ENCODE measurements at places on chromosomes 16 and 17.
A peak's percentile ranks its signal among the peaks of the same experiment; 100 is the strongest.

DNA sequence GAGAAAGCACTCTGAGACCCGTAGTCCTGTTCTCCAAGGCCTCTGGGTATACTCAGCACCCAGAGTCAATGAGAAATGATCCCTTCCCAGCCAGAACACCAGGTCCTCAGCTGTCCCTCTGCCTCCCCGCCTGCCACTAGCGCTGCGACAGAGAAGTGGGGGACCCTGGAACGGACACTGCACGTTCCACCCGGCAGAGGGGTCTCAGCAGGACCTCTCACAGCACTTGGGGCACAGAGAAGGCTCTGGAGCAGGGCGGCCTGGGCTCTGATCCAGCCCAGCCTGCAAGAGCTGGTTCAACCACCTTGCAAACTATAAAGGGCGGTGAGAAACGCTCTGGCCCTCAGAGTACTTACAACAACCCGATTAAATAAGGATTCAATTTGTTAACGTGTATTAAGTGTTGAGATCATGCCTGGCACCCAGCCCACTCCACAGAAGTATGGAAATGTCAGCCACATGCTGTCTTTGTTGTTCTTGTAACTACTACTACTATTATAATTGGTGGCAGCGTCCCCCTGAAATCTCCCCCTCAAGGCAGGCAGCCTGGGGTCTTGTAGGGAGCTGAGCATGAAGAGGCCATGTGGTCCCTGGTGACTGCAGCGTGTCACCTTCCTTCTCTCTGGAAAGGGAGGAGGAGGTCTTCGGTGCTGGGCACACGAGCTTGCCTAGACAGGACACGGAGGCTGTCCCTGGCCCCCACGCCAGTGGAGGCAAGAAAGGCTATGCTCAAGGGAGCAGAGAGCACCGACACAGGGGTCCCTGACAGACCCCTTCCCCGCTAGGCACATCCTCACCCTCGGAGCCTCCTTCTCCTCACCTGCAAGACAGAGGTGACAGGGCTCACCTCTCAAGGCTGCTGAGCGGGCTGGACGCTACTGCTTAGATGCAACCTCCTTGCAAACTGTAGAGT, 2.4 kb downstream of the OSGIN1 start:
- DNase-seq, result peak; percentile 54

DNA sequence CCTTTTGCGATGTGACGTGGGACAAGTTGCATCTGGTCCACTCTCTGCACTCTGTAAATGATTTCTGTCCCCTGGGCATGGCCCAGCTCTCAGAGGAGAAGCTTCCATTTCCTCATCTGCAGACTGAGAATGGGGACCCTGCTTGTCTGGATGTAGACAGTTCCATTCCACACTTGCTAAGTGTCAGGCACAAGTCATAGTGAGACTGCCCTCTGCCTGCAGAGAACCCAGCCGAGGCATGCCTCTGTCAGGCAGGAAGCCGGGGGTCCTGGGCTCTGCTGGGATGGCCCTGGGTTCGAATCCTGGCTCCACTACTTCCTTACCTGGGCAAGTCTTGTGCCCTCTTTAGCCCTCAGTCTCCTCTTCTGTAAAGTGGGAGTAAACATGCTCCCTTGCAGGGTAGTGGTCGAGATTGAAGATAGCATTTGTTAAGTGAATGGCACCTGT, 4.1 kb downstream of the MAP2K3 start:
- DNase-seq, result no peak

DNA sequence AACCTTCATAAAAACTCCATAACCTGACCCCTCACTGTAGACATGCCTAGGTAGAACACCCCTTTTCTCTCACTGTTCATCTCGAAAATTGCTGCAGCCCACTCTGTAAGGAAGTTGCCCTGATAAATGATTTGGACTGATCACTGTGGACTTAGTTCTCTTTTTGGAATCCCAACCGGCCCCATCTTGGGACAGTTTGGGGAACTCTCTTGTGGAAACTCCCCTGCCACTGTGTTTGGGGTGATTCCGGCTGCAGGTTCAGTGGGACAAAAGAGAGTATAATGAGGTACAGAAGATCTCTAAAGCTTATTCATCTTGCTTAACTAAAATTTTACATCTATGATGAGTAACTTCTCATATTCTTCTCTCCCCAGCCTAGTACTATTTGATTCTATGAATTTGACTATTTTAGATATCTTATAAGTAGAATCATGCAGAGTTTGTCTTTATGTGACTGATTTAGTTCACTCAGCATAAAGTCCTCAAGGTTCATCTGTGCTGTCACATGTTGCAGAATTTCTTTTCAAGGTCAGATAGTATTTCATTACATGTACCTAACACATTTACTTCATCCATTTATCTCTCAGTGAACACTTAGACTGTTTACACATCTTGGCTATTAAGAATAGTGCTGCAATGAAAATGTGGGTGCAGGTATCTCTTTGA, 84.9 kb downstream of the ABCA8 start:
- DNase-seq, result no peak

DNA sequence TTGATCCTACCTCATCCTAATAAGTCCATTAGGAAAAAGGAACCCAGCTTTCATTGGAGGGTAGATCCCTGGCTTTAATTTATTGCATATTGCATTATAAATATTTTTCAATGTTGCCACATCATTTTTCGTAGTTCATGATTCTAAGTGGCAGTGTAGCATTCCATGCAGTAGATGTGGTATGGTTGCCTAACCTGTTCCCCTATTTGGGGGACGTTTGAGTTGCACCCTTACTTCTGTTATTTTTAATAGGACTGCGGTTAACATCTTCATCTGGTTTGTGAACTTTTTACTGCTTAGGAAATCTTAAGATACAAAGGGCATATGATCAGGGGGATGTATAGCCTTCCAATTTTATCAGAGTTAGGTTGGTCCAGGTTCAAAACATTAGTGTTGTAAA, 5.4 kb downstream of the SCPEP1 start:
- no peak for DNase-seq

DNA sequence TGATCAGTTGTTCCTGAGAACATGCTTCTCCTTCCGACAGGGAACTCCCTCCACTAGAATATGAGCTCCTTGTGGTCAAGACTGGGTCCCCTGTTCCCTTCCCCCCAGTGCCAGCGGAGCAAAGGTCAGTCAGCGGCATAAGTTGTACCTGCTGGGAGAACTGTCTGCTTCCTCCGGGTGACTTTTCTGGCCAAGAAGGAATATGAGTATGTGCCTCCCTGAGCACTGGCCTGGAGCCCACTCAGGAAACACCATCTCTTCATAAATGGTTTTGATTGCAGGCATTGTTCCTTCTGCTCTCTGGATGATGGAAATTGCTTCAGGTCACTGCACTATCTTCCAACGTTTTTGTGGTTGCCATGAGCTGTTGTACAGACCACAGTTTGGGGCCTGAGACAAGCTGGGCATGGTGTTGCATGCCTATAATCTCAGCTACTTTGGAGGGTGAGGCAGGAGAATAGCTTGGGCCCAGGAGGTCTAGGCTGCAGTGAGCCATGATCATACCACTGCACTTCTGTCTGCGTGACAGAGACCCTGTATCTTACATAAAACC, 2.9 kb upstream of the P4HB start:
- no peak for DNase-seq

DNA sequence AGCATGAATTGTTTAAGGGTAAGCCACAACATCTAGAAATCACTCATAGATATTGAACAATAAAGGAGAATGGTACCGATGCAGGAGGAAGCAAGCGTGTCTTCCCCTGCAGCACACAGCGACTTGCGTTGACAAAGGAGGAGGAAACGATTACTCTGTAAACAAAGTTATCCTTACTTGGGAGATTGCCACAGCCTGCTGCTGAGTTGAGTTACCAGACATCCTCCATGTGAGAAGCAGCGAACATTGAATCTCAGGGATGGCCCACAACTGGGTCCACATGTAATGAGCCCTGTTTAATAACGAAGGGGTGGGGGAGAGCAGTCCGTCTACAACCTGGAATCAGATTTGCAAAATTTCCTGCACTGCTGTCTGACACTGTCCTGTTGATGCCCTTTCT, 27.7 kb downstream of the CLUH start:
- DNase-seq, result no peak

- no peak for DNase-seq
These were observed 30.7 kb downstream of the SPOP start for GRCh38 chr17:49647256-49647585.

DNA sequence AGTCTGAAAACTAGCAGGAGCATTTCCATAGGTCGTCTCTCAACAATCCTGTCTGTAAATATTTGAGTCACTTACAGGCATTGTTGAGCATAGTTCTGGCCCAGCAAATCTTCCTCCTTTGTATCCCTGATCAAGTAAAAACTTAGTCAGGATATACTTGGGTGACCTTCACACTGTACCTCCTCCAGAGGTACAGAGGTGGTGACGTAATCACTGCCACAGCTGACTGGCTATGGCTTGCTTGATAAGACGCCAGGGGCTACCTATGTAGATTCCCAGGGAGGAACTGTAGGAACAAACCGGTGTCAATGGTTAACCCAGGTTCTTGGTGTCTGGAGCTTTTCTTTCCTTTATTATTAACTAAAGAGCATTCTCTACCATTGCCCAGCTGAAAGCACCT, at the start of gene KCNJ16:
Gene KCNJ16, plus strand, starts transcription at position 270 of the 400 bp plus-strand sequence. CDS start 56,863 bp downstream, outside the sequence.
- no peak for DNase-seq

DNA sequence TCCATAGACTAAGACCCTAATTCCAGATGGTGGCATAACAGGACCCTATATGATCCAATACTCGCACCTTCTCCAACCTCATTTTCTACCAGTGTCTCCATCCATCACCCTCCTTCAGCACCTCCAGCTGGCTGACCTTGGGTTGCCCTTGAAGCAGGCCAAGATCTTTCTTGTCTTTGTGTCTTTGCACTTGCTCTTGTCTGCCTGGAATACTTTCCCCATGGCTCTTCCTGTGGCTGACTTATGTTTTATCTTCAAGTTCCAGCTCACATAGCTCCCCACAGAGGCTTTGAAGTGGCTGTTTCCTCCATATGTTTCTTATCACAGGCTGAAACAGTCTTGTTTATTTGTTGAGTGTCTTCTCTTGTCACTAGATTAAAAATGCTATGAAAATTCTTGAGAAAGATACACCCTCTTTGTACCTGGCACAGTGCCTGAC, 29.6 kb upstream of the MMD start:
- peak; percentile 16 for DNase-seq

DNA sequence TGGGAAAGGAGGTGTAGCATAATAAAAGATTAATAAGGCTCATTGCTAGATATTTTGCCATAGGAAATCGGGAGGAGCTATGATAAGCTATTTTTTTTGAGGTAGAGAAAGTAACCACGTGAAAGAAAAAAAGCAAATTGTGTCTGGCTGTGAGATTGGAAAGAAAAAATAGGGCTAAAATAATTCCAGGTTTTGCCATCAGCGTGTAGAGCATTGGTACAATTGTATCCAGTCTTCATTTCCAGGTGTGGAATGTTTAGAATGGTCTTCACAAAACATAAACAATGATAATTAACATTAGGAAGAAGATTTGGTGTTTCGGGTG, 1.1 kb downstream of the TANC2 start:
- DNase-seq, result no peak

DNA sequence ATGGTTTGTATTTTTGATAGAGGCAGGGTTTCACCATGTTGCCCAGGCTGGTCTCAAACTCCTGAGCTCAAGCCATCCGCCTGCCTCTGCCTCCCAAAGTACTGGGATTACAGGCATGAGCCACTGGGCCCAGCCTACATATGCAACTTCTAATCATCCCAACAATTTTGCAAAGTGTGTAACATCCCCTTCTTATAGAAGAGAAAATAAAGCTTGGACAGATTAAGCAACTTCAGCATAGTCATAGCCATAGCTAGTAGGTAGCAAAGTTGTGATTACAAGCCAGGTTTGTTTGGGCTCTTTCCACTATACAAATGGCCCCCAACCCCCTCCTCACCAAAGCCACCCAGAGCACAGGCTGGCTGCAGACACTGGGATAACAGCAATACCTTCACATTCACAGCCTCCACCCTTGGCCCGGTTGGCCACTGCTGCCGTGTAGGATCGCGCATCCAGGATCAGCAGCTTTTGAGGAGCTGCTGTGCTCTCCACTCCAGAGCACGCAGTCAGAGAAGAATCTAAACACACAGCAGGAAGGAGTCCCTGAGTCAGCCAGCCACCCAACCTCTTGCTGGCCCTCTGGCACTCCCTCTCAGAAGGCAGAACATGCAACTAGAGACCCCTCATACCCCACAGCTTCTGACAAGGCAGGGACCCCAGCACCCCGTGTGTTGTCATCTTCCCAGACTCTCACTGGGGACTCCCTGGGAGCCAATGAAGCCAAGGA, 7.9 kb downstream of the MTMR4 start:
- no peak for DNase-seq

GRCh38 chr16:68310774-68311511, at the start of the genes PRMT7 and SLC7A6OS:
Gene PRMT7, plus strand, starts transcription at chr16:68311019. Its CDS starts 4,961 bp downstream, at chr16:68315980.
Gene SLC7A6OS, minus strand, starts transcription at chr16:68310946. Its CDS starts 20 bp downstream, at chr16:68310926.
- DNase-seq, result peak; percentile 91

GRCh38 chr16:18049547-18050133, 286.9 kb downstream of the NPIPA8 start:
- no peak for DNase-seq

DNA sequence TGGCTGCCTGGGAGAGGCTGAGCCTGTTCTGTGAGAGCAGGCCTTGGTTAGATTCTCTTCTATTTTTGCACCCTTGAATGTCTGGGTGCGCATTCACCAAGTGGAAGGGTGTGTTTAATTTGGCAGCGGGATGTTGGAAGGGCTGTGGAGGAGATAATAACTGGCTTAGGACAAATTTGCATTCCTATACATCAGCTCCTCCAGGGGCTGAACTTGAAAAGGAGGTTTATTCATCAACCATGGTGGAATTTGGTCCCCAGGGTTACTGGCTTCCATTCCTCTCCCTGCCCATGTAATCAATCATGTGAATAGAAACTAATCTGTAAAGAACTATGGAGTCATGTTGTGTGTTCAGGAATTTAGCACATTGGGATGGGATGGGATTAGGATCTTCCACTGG, 100.2 kb upstream of the FOXF1 start:
- no peak for DNase-seq

DNA sequence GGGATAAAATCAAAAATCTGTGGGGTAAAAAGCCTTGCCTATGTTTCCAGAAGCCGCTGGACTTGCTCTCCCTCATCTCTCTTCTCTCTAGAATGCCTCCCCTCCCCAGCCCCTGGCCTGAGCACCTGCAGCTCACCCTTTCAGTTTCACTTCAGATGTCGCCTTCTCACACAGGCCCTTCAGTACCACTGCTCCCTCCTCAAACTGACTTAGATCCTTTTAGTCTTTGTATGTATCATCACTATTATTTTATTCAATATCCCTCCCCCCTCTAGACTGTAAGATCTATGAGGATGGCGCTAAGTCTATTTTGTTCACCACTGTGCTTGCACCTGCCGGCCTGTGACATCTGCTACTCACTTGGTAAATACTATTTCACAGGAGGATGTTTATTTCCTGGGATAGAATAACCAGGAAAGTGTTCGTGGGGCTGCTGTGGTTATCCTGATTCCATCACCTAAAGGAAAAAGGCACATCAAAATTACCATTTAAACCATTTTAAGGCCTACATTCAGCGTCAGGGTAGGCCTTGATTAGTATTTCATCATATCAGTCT, 122.3 kb downstream of the MRTFB start:
- DNase-seq, result no peak

GRCh38 chr16:61179561-61179960, 856.7 kb downstream of the CDH8 start:
- no peak for DNase-seq

Measured in fibroblast of skin of back (primary cell).